ENCODE measurements at places on chromosomes 1 and 21.

GRCh38 chr1:116310180-116310579 is 62.9 kb upstream of the ATP1A1 start:
- H3K36me3 ChIP-seq, result no peaks in the 10 kb centered on the region
- H3K27ac ChIP-seq, result no peak overlapping the region
- DNase-seq, result no peak
- peaks cover 33% of the 10 kb centered on the region for H3K4me1 ChIP-seq
- H3K4me3 ChIP-seq, result no peak overlapping the region

GRCh38 chr1:100348549-100349144 is 3.7 kb upstream of the CDC14A start:
- H3K27me3 ChIP-seq, result no peaks in the 10 kb centered on the region
- H3K36me3 ChIP-seq, result no peaks in the 10 kb centered on the region
- no peak for DNase-seq
- no peak overlapping the region for H3K27ac ChIP-seq

- H3K36me3 ChIP-seq, result no peaks in the 10 kb centered on the region
- H3K27me3 ChIP-seq, result no peaks in the 10 kb centered on the region
- DNase-seq, result no peak
- peaks cover 86% of the 10 kb centered on the region for H3K4me1 ChIP-seq
- H3K27ac ChIP-seq, result peak overlapping the region; percentile 38
These were observed 7.1 kb downstream of the ITGB2 start for GRCh38 chr21:44913425-44914175.

DNA sequence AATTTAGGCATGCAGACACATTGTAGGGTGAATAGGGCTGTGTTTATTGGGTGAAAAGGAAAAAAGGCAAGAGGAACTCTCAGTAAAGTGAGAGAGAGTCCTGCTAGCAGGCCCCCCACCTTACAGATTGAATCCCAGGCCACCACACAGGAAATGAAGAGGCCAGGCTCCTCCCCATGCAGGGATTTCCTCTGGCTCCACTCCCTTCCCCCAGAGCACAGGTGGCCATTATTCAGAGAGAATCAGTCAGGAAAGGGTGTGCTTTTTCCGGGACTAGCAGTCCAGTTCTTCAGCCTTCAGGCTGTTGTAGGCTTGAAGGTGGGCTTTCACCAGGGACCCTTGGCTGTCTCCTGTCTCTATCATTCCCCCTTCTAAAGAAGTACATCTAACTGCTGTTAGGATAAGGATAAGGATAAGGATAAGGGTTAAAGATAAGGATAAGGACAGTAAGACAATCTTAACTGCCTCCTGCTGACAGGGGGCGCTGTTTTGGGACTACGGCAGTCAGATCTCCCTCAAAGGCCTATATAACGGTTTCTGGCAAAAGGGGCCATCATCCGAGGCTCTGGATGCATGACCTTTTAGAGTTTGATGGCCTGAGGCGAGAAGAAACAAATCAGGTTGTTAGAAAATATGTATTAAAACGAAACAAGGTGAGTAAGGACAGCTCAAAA is 26.3 kb downstream of the ZNF648 start:
- no peak overlapping the region for H3K27ac ChIP-seq
- H3K27me3 ChIP-seq, result no peaks in the 10 kb centered on the region
- no peak overlapping the region for H3K4me3 ChIP-seq
- H3K4me1 ChIP-seq, result peaks cover 4% of the 10 kb centered on the region
- no peak for DNase-seq
- no peaks in the 10 kb centered on the region for H3K36me3 ChIP-seq

GRCh38 chr1:21663248-21663950 is 5.8 kb downstream of the RAP1GAP start:
- H3K27me3 ChIP-seq, result peaks cover 8% of the 10 kb centered on the region
- peaks cover 8% of the 10 kb centered on the region for H3K4me1 ChIP-seq
- H3K4me3 ChIP-seq, result no peak overlapping the region
- H3K36me3 ChIP-seq, result no peaks in the 10 kb centered on the region

- no peak overlapping the region for H3K27ac ChIP-seq
- no peaks in the 10 kb centered on the region for H3K36me3 ChIP-seq
- H3K4me3 ChIP-seq, result no peak overlapping the region
These were observed 135.3 kb downstream of the GDAP2 start for GRCh38 chr1:117794073-117794472.

GRCh38 chr1:52658795-52659194 is 25.8 kb downstream of the SHISAL2A start:
- H3K27me3 ChIP-seq, result peaks cover 34% of the 10 kb centered on the region
- DNase-seq, result no peak
- H3K4me3 ChIP-seq, result no peak overlapping the region
- H3K4me1 ChIP-seq, result peaks cover 6% of the 10 kb centered on the region

DNA sequence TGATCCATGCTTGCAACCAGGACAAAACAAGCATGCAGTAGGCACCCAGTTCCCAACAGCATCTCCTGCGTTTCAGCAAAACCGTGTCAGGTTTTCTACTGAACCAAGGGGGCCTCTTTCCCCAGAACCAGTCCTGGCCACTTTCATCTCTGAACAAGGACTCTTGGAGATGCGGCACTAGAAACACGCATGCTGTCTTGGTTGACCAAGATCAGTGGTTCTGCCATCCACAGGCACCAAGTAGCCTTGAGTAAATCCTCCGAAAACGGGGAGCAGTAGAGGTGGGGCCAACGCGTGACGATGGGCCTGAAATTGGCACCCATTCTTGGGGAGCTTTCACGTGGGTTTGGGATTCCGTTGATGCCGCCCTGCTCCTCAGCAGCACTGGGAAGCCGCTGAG is 62.5 kb upstream of the AJAP1 start:
- H3K27me3 ChIP-seq, result peaks cover 15% of the 10 kb centered on the region
- H3K4me1 ChIP-seq, result no peaks in the 10 kb centered on the region
- H3K27ac ChIP-seq, result no peak overlapping the region
- no peak for DNase-seq
- H3K36me3 ChIP-seq, result no peaks in the 10 kb centered on the region

GRCh38 chr1:61055110-61055614 is 27.2 kb upstream of the NFIA start:
- no peaks in the 10 kb centered on the region for H3K27me3 ChIP-seq
- peaks cover 13% of the 10 kb centered on the region for H3K4me1 ChIP-seq
- DNase-seq, result no peak

DNA sequence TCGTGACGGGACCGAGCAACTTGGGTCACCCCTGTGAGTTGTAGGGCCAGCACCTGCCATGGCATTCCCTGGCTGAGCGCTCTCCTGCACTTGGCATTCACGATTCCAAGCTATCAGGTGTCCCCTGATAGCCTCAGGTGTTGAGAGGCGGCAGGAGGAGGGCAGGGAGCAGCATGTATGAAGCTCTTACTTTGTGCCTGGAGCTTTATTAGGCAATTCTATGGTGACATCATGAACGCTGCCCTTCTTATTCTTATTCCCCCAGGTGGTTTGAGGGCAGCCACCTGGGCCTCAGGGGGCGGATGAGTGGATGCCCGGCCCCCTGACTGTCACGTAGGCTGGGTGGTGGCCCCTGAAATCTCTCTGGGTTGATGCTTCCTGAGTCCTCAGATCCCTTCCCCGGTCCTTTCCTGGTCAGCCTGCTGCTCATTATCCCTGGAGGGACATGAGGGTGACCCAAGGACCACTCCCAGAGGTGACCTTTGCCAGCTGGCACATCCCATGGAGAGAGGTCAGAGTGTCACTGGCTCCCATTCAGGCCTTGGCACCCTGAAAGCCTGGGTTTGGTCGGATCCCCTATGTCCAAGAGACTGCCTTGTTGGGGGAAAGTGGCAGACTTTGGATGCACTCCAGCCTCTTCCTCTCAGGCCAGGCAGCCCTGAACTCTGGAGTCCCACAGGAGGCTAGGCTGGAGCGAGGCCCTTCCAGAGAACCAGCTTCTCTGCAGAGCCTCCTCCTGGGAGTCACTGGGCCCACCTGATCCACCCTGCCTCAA is 51.9 kb downstream of the SPSB1 start:
- no peak for DNase-seq
- no peaks in the 10 kb centered on the region for H3K27me3 ChIP-seq

GRCh38 chr21:35770101-35770945 is 290.0 kb downstream of the SETD4 start:
- no peaks in the 10 kb centered on the region for H3K27me3 ChIP-seq
- H3K36me3 ChIP-seq, result no peaks in the 10 kb centered on the region
- no peak for DNase-seq
- no peaks in the 10 kb centered on the region for H3K4me1 ChIP-seq
- H3K4me3 ChIP-seq, result no peak overlapping the region
- no peak overlapping the region for H3K27ac ChIP-seq

GRCh38 chr1:67863637-67864036 is 30.4 kb upstream of the GNG12 start:
- H3K27me3 ChIP-seq, result no peaks in the 10 kb centered on the region
- H3K36me3 ChIP-seq, result no peaks in the 10 kb centered on the region
- no peaks in the 10 kb centered on the region for H3K4me1 ChIP-seq
- no peak overlapping the region for H3K4me3 ChIP-seq

DNA sequence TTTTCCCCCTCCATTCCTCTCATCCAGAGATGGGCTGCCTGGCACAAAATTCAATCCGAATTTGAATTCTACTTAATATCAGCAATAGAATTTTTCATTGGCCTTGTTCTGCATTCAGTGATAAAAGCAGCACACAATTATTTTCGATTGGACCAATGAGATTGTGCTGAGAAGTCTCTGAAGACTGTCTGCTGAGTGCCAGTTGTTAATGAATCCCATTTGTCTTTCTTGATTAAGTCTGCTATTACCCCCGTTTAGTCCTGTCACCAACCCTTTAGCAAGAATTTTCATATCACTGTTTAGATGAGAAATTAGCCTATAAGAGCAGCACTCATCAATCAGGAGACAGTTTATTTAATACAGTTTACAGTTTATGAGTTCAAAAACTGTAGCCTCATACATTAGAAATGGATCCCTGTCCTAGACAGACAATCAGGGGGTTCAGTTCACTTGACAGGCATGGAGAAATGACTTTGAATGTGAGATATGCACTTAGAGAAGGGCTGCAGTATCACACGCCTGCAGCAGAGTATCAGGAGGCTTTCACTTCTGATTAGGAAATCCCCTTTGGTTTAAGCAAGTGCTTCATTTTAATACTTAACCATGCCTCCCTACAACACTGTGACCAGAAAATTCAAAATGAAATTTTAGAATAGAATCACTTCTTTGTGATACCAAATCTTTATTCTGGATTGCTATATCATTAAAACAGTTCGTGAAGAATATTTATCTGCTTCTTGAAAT is 304.7 kb upstream of the PTBP2 start:
- H3K27me3 ChIP-seq, result no peaks in the 10 kb centered on the region
- peaks cover 4% of the 10 kb centered on the region for H3K4me1 ChIP-seq
- no peaks in the 10 kb centered on the region for H3K36me3 ChIP-seq
- H3K27ac ChIP-seq, result peak overlapping the region; percentile 79

DNA sequence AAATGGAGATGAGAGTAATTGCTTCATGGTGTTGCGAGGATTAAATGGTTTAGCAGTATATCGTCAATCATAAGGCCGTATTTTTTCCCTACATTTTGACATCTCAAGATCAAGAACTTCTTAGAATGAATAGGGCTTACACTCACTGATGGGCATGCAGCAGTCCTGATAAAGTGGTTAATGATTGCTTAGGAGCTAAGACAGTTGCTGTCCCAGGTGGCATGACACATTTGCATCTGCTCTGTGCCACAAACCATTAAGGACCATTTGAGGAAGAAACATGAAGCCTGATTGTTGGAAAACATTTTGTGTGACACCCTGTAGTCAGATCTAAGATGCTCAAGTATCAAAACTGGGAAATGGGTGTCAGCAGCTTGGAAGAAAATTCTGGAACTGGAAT is 81.0 kb upstream of the SGIP1 start:
- H3K4me3 ChIP-seq, result no peak overlapping the region
- no peaks in the 10 kb centered on the region for H3K27me3 ChIP-seq
- no peak for DNase-seq

DNA sequence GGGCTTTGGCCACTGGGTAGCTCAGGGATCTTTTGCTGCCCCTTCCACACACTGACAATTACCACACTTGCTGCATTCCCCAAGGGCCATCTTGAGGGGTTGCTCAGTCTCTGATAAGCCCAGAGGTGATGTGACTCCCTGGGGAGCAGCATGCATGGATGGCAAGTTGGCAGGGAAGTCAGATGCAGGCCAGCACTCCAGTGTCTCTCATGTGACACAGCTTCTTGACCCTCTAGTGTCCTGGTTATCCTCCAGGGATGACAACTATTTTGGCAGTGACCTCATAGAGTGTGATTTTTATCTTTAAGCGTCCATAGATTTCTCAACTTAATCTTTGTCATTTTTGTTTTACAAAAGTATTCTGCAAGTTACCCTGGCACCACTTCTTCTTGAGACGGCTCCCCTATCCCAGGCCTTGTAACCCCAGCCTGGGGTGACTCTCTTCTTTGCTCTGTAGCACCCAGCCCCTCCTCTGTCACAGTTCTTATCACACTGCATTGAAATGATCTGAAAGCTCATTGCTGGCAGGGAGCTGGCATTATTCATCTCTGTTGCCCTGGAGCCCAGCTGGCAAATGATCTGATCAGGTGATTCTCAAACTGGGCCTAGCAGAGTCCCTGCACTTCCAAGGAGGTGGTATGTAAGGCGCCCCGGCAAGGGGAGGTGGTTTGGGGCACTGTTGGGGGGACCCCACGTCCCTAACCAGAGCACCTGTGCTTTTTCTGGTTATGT is 72.6 kb downstream of the TENT5C start:
- no peak for DNase-seq
- H3K27ac ChIP-seq, result no peak overlapping the region
- H3K4me1 ChIP-seq, result no peaks in the 10 kb centered on the region
- no peaks in the 10 kb centered on the region for H3K27me3 ChIP-seq

Data from esophagus squamous epithelium (tissue), 5 donors.